ENCODE measurements at places on chromosomes 1 and 21.

GRCh38 chr21:33712022-33712803 is 69.9 kb downstream of the ITSN1 start:
- no peak for DNase-seq

DNA sequence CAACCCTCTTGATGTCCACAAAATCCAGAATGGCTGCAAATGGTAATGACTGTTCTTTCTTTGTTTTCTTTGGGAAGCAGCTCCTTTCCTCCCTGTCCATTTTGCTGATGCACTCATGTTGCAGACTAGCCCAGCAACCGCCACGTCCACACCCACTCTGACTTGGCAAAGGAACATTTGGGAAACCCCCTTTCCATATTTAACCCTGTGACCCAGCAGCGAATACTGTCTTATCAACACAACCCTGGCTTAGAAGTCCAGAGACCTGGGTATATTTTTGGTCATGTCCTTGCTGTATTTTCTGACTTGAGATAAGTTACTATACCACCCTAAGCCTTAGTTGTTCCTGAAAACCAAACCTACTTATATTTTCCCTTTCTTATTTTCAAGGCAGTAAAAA is 18.1 kb upstream of the SHE start:
- no peak for DNase-seq

- DNase-seq = no peak
These were observed 11.9 kb upstream of the RXRG start for GRCh38 chr1:165456861-165457260.

GRCh38 chr1:118186026-118186425 is 998 bp upstream of the SPAG17 start:
- DNase-seq = no peak

DNA sequence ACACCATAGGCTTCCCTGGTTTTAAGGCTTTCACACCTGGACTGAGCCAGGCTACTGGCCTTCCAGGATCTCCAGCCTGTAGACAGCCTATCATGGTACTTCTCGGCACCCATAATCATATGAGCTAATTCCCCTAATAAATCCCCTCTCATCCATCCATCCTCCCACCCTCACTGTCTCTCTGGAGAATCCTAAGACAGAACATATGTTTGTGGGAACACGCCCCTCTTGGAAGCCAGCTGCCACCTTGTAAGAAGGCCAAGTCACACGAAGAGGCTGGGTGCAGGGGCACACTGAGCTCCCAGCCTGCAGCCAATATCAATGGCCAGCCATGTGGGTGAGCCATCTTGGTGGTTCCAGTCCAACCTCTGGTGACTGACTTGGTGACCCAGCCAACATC is 7.4 kb downstream of the CLCC1 start:
- no peak for DNase-seq

GRCh38 chr1:247681288-247681897 is 1.9 kb upstream of the OR13G1 start:
- DNase-seq = no peak

GRCh38 chr1:23168079-23168444 is 594 bp downstream of the LUZP1 start:
- no peak for DNase-seq

DNA sequence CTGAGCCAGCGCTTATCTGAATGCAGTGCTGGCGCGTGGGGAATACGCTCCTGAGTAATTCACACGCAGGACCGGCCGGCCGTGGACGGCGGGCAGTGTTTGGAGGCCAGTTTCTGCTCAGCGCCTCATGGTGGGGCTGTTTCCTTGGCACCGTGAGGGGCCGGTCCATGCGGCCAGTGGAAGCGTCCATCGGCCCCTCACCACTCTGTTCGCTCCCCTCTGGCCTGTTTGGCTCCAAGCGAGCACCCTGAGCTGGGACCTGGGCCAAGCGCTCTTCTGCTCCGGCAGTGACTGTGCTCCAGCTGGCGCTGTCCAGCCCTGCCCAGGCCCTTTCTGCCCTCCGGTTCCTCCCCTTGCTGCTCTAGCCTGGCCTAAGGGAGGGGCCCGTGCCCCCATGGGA is 16.3 kb upstream of the PLCH2 start:
- no peak for DNase-seq

- no peak for DNase-seq
These were observed 51.3 kb upstream of the SELENON start for GRCh38 chr1:25748531-25749205.

DNA sequence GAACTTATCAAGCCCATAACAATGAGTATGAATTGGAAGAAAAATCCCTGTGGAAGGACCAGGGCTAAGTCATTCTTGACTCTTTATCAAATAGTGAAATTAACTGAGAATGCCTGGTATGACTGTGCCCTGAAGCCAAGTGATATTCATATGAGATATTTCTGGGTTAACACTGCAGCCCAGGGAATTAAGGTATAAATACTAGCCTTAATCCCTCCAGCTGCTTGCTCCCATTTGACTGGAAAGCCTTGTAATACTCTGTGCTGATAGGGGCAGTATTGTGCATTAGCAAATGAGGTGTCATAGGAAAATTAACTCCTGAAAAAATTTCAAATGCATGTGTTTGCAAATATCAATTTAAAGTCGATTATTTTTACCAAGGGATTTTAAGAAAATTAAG is 568.8 kb downstream of the LMO4 start:
- DNase-seq = no peak

Measured in keratinocyte (primary cell).